ENCODE measurements at places on chromosomes 3 and 15. TPM values are rescaled to one million over a fixed set of nuclear protein-coding genes. Genes with fewer than 3 reads are reported as not detected.
A peak's percentile ranks its signal among the peaks of the same experiment; 100 is the strongest.

OR5K2 gene
- total RNA-seq, result not detected

CPEB1 gene
- total RNA-seq, result 0.12 TPM

GOLGA8J gene
- total RNA-seq, result 0.20 TPM

DNA sequence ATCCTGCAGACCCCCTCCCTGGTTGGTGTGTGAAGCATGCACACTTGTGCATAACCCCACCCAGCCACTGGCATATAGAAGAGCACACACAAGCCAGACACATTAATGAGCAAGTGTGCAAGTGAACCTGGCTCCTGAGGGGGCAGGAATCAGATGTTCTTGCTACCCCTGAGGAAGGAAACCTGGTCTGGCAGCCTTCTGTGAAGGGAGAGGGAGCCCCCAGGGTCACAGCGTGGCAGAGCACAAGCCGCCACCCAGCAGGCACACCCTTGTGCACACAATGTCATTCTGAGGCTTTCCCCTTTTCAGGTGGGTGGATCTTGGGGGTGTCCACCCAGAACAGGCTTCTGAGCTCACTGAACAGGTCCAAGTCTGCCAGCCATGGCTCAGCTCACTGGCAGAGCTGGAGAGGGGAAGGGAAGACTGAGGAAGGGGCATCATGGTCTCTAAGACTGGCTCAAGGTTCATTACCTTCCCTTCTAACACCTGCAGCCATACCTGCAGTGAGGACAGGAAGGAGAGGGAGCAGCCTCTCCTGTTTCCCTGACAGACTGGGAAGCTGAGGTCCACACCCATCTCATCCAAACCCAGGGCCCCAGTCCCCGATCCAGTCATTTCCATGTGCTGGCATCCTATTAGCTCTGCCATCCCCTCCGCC is 31.6 kb upstream of the SEMA3F start:
- ATAC-seq, result peak; percentile 57

DNA sequence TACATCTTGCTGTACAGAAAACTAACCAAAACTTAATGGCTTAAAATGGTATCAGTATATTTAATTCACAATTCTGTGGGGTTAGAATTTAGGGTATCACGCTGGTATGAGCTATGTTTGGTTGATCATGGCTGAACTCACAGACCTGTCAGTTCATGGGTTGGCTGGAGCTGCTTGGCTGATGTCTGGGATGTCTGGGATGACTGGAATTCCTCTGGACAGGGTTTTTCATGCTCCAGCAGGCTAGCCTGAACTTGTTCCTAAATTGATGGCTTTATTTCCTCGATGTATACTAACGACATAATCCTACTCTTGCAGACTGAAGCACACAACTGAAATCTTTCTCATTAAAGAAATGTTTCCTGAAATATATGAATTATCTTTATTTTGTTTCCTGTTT is 338.9 kb upstream of the GBE1 start:
- ATAC-seq, result peak; percentile 55

Measured in esophagus mucosa (tissue), 1 donor.